ENCODE measurements at places on chromosomes 7 and 10.

DNA sequence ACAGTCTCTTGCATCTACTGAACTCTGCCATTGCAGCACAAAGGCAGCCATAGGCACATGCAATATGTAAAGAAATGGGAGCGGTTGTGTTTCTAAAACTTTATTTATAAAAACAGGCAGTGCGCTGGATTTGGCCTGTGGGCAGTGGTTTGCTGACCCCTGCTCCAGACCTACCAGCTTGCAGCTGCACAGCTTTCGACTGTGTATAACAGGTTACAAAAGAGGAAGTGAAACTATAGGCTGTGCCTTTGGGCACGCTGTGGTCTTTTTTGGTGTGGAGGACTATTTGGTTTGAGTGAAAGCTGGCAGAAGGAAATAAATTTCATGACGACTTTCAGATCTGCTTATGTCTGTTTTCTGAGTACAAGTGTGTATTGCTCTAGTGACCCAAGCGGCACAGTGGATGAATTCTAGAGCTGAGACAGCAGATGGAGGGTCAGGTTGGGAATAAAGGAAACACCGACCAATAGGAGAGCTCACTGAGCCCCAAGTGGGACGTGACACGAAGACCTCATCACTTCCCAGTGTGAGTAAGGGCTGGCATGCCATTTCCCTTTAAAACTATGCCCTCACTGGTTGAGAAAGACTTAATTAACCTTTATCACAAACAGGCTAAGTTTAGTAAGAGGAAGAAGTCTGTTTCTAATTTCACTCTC, 152.7 kb downstream of the ANK3 start:
- DNase-seq, result no peak
- no peaks in the 10 kb centered on the region for H3K4me1 ChIP-seq
- no peaks in the 10 kb centered on the region for H3K27me3 ChIP-seq
- no peaks in the 10 kb centered on the region for H3K36me3 ChIP-seq
- H3K4me3 ChIP-seq, result no peak overlapping the region

- peaks cover 19% of the 10 kb centered on the region for H3K36me3 ChIP-seq
- peak overlapping the region; percentile 81 for H3K27ac ChIP-seq
- no peaks in the 10 kb centered on the region for H3K27me3 ChIP-seq
- H3K4me3 ChIP-seq, result no peak overlapping the region
- peaks cover 29% of the 10 kb centered on the region for H3K4me1 ChIP-seq
Observed at GRCh38 chr10:95435548-95436279, 125.5 kb downstream of the SORBS1 start.

DNA sequence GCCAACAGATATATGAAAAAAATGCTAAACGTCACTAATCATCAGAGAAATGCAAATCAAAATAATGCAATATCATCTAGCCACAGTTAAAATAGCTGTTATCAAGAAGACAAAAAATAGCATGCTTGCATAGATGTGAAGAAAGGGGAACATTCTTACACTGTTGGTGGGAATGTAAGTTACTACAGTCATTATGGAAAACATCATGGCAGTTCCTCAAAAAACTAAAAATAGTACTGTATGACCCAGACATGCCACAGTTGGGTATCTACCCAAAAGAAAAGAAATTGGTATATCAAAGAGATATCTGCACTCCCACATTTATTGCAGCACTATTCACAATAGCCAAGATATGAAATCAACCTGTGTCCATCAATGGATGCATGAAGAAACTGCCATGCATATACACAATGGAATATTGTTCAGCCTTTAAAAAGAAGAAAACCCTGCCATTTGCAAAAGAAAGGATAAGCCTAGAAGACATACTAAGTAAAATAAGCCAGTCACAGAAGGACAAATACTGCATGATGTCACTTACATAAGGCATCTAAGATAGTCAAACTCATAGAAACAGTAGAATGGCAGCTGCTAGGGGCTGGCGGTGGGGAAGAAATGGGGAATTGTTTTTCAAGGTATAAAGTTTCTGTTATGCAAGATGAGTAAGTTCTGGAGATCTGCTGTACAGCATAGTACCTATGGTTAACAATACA, 107.0 kb downstream of the PTPN20 start:
- DNase-seq, result no peak
- H3K36me3 ChIP-seq, result no peaks in the 10 kb centered on the region
- H3K4me1 ChIP-seq, result no peaks in the 10 kb centered on the region
- H3K27me3 ChIP-seq, result no peaks in the 10 kb centered on the region

DNA sequence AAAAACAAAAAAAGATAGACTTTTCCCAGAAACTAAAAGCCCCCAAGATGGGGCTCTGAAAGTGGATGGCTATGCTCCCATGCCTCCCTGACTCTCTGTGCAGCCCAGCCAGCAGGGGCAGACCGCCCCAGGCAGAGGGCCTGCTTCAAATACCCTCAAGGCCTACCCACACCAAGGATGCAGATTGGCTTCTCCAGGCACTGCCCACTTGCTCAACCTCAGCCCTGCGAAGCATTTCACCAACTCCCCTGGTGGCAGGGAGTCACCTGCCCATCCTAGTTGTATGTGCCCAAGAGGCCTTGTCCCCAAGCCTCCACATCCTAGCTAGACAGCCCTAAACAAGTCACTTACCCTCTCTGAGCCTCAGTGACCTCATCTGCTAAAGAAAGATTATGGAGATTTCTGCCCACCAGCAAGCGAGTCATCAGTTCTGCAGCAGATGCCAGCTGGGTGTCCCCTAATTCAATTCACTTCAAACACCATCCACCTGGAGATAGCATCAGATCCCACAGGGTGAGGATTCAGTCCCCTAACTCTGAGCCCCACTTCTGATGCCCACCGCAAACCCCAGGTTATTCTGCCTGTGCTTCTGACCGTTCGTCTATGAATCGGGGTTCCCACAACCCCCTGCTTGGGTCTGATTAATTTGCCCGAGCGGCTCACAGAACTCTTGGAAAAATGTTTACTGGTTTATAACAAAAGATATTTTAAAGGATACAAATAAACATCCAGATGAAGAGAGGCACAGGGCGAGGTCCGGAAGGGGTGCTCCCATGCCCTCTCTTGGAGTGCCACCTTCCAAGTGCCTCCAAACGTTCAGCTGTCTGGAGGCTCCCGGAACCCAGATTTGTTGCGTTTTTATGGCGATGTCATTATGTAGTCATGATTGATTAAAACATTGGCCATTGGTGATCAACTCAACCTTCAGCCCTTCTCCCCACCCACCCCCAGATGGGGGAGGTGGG, 18.6 kb upstream of the ZMIZ1 start:
- H3K27ac ChIP-seq, result no peak overlapping the region
- H3K4me1 ChIP-seq, result no peaks in the 10 kb centered on the region
- no peaks in the 10 kb centered on the region for H3K36me3 ChIP-seq
- H3K27me3 ChIP-seq, result no peaks in the 10 kb centered on the region

- H3K27me3 ChIP-seq, result no peaks in the 10 kb centered on the region
- no peaks in the 10 kb centered on the region for H3K4me1 ChIP-seq
- DNase-seq, result no peak
- no peak overlapping the region for H3K27ac ChIP-seq
- H3K4me3 ChIP-seq, result no peak overlapping the region
- H3K36me3 ChIP-seq, result no peaks in the 10 kb centered on the region
Observed at GRCh38 chr10:33410860-33411234, 76.4 kb upstream of the NRP1 start.

DNA sequence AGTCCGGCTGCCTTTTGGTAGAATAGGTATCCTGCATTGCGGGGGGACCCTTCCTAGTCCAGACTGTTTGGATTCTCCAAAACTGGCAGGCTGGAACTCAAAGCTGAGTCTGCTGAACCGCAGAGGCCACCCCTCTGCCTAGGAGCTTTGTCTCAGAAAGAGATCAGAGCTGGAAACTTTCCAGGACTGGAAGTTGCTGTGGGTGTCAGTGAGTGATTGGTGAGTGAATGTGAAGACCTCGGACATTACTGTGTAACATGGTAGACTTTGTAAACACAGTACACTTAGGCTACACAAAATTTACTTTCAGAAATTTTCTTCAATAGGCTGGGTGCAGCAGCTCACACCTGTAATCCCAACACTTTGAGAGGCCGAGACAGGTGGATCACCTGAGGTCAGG, 103.8 kb downstream of the DNAJC1 start:
- no peaks in the 10 kb centered on the region for H3K36me3 ChIP-seq
- no peaks in the 10 kb centered on the region for H3K27me3 ChIP-seq
- H3K4me1 ChIP-seq, result no peaks in the 10 kb centered on the region
- no peak for DNase-seq
- H3K27ac ChIP-seq, result no peak overlapping the region
- no peak overlapping the region for H3K4me3 ChIP-seq
